ENCODE measurements at places on chromosomes 2 and 18. TPM values are rescaled to one million over a fixed set of nuclear protein-coding genes. Genes with fewer than 3 reads are reported as not detected.

MC2R gene
- not detected for total RNA-seq

B3GNT7 gene
- 13.6 TPM for total RNA-seq

GAL3ST2 gene
- total RNA-seq = not detected

NDUFS1 gene
- total RNA-seq = 173 TPM

TGFA gene
- total RNA-seq = 22.6 TPM

SERPINB7 gene
- not detected for total RNA-seq

MEIS1 gene
- total RNA-seq = 1.3 TPM

FIGN gene
- total RNA-seq = 0.23 TPM

CCDC85A gene
- 21.4 TPM for total RNA-seq

AQP12A gene
- total RNA-seq = not detected

ANKRD30B gene
- total RNA-seq = under 0.01 TPM

PAX3 gene
- not detected for total RNA-seq

RNF144A gene
- 23.6 TPM for total RNA-seq

GNAL gene
- 0.51 TPM for total RNA-seq

NT5C1B gene
- total RNA-seq = not detected

NRBP1 gene
- total RNA-seq = 122 TPM

SERPINB3 gene
- total RNA-seq = 0.17 TPM

VWC2L gene
- not detected for total RNA-seq

RNU2-63P gene
- not detected for total RNA-seq

RAMP1 gene
- total RNA-seq = not detected

AOX1 gene
- total RNA-seq = 2.4 TPM

RAX gene
- total RNA-seq = not detected

CAPN14 gene
- total RNA-seq = 0.05 TPM

IGFBP5 gene
- 6.1 TPM for total RNA-seq

PROC gene
- total RNA-seq = not detected

TOGARAM2 gene
- 0.19 TPM for total RNA-seq

CAPN10 gene
- total RNA-seq = 31.0 TPM

NAT8 gene
- not detected for total RNA-seq

VSNL1 gene
- not detected for total RNA-seq

DUSP28 gene
- total RNA-seq = 2.4 TPM

CPLX4 gene
- not detected for total RNA-seq

C2orf80 gene
- total RNA-seq = not detected

RAB17 gene
- 4.9 TPM for total RNA-seq

TM4SF20 gene
- not detected for total RNA-seq

CDK15 gene
- total RNA-seq = not detected

ACVR2A gene
- 7.5 TPM for total RNA-seq

SP140 gene
- total RNA-seq = 0.09 TPM

TRIB2 gene
- 73.6 TPM for total RNA-seq

DYNAP gene
- not detected for total RNA-seq

ZSWIM2 gene
- total RNA-seq = not detected

LCT gene
- total RNA-seq = under 0.01 TPM

DAW1 gene
- total RNA-seq = not detected

ALPP gene
- not detected for total RNA-seq

NGEF gene
- 0.17 TPM for total RNA-seq

MEP1B gene
- not detected for total RNA-seq

SLC9A4 gene
- not detected for total RNA-seq

HAAO gene
- not detected for total RNA-seq

GALR1 gene
- total RNA-seq = not detected

ESPNL gene
- not detected for total RNA-seq

TUBA4A gene
- total RNA-seq = 23.0 TPM

LYPD1 gene
- 0.51 TPM for total RNA-seq

PIEZO2 gene
- 342 TPM for total RNA-seq

CCDC102B gene
- 15.1 TPM for total RNA-seq
